ENCODE measurements at places on chromosomes 11 and 22.

DNA sequence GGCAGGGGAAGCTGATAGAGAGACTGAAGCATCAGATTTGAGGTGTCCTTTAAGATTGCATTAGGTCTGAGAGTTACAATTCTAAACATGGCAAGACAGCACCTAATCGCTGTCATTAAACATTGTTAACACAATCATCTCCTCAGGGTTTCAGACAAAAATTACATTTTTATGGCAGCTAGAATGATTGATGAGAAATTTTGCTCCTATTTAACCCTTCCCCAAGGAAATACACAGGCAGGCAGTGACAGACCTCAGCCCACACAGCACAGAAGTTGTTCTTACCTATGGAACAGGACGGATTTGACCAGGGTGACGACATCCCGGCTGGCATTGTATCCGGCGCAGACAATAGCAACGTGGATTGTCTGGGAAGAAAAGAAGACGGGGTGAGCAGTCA lies 294.3 kb downstream of the LARGE1 start:
- DNase-seq: no peak

DNA sequence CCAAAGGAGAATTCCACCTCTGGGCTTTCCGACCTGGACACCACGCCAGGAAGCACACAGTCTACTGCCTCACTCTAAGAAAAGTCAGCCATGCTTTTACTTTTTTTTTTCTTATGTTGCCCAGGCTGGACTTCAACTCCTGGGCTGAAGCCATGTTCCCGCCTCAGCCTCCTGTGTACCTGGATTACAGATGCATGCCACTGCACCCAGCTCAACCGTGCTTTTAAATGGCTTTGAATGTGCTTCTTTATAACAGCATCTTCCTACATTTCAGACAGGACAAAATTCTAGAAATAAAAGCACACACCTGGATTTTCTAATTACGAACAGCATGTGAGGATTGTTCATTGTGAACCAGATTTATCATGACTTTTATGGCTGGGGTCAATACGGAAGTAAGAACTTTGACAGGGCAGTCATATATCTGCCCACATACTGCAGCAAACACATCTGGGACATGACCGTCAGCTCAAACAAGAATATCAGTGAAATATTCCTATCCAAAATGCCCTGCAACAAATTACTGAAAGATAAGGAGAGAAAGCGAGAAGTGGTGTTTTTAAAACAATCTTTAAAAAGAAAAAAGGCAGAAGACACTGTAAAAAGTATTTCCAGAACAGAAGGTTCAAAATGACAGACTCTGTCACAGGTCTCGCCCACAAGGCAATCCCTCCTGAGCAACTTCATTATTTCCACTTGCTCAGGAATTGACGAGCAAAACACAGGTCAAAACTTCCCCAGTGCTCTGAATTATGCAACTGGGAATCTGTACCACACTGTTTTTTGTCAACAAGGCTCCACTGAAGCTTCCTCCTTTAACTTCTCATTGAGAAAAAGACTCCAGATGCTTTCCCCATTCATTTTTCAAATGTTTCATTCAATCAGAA lies 42.1 kb downstream of the PACSIN2 start:
- no peak for DNase-seq

GRCh38 chr11:27700351-27701301 lies at the start of gene BDNF:
TSS of gene BDNF (minus strand) at chr11:27700455. CDS start at chr11:27658564, 41,891 bp downstream.
- no peak for DNase-seq

- DNase-seq: no peak
Observed at GRCh38 chr11:34052608-34053160, 1.2 kb downstream of the CAPRIN1 start.

DNA sequence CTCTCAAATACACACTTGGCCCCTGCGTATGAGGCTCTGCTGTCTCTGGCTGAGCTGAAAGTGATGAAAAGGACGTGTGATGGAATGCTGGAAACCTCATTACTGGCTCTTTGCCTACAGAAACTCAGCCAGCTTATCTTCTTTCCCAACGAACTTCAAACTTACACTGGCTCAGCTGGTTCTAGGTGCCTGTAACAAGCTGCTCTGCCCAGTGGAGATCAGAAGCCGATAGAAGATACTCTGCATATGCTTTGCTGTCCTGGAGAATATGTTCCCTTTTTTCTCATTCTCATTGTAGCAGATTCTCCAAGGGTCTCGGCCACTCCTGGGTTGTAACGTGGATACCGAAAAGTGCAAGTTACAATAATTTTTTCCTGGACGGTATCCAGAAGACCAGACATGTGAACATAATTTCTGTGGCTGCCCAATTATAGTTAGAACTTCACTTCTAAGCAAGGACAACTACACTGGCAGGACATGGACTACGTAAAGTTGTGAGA lies 405.3 kb upstream of the CCDC90B start:
- no peak for DNase-seq

DNA sequence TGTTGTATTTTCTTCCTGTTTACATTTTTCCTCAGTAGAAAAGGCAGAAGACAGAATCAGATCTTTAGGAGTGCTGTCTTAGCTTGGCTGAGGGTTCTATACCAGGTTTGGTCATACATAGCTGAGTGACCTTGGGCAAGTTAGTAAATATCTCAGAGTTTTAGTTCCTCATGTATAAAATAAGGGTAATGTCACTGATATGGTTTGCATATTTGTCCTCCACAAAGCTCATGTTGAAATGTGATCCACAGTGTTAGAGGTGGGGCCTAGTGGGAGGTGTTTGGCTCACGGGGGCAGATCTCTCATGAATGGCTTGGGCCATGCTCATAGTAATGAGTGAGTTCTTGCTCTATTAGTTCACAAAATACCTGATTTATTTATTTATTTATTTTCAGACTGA lies 7.5 kb upstream of the HTR3A start:
- DNase-seq: no peak

GRCh38 chr11:78039391-78039918 lies 16.4 kb upstream of the KCTD14 start:
- DNase-seq: no peak

GRCh38 chr11:70928854-70929598 lies 323.4 kb downstream of the SHANK2 start:
- DNase-seq: no peak

DNA sequence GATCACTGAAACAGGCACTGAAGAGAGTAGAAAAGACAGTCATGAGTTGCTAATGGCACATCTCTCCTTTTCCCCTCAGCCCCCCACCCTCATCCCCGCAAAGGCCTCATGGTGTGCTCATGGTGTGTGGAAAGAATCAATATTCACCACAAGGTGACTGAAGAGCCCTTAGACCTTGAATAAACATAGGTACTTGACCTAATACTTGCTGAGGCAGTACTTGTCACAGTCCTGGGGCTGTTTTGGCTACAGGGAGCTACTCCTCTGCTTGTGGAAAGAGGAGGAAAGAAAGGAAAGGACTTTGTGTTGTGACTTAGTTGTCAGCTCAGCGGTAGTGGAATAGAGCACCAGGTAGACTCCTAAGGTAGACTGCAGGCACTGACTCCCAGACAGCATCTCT lies 537.8 kb upstream of the CCDC179 start:
- DNase-seq: no peak

GRCh38 chr22:40436505-40437431 lies 66.4 kb downstream of the SGSM3 start:
- DNase-seq: no peak

DNA sequence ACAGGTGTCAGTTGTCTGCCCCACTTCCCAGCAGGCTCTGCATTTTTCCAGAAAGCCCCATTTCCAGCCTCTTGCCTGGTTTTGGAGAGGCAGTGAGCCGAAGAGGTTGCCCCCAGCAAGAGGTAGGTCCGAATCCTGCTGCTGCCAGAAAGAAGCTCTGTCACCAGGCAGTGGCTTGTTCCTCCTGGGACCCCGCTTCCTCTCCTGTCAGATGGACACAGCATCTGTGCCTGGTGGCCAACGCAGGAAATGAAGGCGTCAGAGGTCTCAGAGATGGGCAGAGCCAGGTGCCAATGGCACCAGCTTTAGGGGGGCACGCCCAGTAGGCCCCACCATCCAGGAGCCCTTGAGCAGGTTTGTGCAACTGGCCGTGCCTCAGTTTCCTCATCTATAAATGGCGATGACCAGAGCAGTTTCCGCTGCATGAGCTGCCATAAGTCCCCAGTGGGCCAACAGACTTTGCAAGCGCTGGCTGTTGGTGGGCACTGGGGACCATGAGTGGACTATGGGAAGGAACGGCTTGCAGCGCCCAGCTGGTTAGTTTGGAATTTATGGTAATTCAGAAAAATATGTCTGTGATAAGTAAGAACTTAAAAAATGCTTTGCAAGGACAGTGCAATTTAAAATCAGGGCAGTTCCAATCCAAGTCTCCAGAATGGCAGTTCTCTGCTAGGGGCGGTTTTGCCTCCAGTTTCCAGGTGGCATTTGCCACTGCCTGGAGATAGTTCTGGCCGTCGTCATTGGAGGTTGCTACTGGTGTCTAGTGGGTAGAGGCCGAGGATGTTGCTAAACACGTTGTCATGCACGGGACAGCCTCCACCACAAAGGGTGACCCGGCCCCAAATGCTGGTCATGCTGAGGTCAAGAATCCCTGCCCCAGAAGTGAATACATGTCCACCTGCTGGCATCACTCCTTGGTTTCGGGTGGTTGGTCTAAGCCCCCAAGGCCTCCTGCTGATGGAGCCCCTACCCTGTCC lies 2.3 kb upstream of the OSBPL5 start:
- DNase-seq: peak; percentile 7

DNA sequence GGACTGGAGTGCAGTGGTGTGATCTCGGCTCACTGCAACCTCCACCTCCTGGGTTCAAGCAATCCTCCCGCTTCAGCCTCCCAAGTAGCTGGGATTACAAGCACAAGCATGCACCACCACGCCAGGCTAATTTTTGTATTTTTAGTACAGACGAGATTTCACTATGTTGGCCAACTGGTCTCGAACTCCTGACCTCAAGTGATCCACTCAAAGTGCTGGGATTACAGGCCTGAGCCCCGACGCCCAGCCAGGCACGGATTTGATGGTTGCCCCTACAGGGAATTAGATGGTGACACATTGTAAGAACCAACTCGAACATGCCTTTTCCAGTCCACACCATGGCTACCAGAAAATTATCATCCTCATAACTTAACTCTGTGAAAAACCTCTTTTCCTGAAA lies 26.8 kb upstream of the RTL6 start:
- no peak for DNase-seq

DNA sequence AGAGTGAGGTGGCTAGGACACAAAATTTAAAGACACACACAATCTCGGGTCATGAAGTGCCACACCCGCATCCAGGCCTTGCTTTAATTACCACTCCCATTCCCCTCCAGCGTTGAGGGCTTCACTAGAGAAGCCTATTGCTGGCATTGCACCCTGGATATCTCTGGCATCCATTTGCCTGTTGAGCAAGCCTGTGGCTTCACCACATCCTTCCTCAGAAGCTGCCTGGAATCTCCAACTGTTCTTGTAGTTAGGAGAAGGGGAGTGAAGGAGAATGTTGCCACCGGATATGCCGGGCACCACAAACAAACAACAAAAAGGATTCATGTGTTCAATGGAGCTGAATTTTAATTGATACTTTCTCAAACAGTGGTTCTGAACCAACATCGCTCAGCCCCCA lies 34.4 kb upstream of the RCN1 start:
- no peak for DNase-seq

GRCh38 chr22:20109411-20110358 lies 6.2 kb upstream of the RANBP1 start:
- DNase-seq: no peak

- no peak for DNase-seq
Observed at GRCh38 chr11:72228229-72228843, 3.8 kb downstream of the INPPL1 start.

DNA sequence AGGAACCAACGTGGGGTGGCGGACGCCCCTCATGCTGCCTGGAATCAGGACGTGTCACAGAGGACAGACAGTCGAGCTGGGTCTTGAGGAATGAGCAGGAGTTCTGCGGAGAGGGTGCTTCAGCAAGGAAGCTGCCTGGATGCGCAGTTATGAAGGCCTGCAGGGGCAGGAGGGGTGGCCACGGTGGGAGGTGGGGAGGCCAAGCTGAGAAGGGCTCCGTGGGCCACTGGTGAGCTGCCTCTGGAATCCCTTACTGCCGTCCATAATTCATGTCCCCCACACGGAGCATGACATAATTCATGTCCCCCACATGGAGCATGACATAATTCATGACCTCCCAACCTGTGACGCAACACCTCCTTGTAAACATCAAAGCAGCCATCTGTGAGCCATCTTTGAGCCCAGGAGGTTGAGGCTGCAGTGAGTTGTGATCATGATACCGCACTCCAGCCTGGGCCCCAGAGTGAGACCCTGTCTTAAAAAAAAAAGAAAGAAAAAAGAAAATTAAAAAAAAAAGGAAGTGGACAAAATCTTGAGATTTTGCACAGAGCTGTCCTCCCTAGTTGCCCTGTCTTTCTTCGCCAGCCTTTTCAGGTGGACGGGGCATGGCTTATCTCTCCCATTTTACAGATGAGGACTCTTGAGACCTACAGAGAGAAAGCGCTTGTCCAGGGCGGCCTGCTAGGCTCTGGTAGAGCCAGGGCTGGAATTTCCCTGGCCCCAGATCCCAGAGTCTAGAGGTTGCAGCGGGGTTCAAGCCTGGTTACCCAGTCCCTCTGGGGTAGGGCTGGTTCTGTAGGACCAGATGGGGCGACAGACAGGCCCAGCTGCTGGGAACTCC lies 24.3 kb upstream of the PICK1 start:
- no peak for DNase-seq

GRCh38 chr11:114159802-114160632 lies 100.5 kb downstream of the ZBTB16 start:
- no peak for DNase-seq

DNA sequence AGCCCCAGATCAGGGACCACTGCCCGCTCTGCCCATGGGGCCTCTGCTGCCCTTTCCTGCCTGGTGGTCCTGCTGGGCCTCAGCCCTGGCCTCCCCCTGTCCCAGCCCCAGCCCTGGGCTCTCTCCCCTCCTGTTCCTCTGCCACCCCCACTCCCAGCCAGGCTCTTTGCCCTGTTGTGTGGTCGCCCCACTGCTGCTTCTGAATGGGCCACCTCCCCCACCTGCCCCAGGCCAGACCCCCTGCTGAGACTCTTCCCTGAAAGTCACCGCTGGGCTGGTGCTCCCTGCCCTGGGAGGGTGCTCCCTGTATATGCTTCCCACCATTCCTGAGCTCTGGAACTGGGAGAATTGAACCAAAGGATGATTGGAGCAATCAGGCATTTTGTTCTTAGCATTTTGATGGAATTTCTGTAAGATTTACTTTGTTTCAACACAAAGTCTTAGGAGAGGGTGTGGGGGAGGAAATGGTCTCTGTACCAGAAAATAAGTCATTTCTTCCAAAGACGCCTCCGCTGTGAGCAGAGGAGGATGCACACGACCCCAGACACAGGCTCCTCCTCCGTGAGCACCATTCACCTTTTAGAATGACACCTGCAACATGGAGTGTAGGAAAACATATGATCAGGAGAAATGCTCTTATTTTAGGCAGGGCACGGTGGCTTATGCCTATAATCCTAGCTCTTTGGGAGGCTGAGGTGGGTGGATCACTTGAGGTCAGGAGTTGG lies 5.2 kb downstream of the APOBEC3B start:
- no peak for DNase-seq

- DNase-seq: no peak
Observed at GRCh38 chr11:59000003-59000402, 60.7 kb downstream of the GLYATL1 start.

- no peak for DNase-seq
Observed at GRCh38 chr11:8095806-8096522, 15.0 kb downstream of the TUB start.

Data from GM12891 (cell line).